Stimulated activated CD4-positive, alpha-beta T cell treated with anti-CD3 and anti-CD28 coated beads, Interleukin-1b, Interleukin-23, amount 100 ng/mL, for 1 hour (primary cell): ENCODE measurements at places on chromosomes 6 and 20.

DNA sequence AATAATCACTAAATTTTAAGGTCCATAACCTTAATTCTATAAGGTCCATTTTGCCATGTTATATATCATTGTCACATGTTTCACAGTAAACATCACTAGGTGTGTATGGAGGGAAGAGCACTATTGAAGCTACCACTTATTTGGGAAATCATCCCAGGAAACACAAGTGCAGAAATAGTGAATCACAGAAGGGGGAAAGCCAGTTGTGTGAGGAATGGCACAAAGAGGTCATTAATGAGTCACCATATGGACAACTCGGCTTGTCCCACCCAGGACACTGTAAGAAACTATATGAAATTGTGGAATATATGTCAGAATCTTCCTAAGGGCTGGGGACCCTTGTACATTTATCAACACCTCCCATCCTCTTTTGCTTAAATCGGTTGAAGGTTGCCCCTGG, 13.7 kb downstream of the BTN3A1 start:
- no peak for DNase-seq

GRCh38 chr6:3314176-3314575, 55.4 kb downstream of the PSMG4 start:
- no peak for DNase-seq

- DNase-seq, result no peak
Observed at GRCh38 chr20:48467622-48468021, 360.2 kb downstream of the PREX1 start.

DNA sequence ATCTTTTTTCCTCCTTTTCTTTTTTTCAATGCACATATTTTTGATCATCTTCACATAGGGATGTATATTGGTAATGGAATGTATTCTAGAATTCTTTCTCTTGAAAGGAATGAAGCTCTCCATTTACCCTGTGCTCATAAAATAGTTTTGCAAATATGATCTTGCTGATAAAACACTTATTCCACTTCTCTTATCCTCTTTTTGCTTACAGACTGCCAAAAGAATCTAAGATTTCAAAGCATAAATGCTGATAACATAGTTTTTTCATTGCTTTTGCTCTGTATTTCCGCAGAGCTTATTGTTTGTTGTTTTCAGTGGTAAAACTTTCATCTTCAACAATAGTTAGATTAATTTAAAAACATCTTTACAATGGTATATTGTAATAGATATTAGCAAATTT, 350.5 kb downstream of the PAX1 start:
- DNase-seq, result no peak

GRCh38 chr6:147942363-147942762, 400.3 kb upstream of the SASH1 start:
- no peak for DNase-seq

DNA sequence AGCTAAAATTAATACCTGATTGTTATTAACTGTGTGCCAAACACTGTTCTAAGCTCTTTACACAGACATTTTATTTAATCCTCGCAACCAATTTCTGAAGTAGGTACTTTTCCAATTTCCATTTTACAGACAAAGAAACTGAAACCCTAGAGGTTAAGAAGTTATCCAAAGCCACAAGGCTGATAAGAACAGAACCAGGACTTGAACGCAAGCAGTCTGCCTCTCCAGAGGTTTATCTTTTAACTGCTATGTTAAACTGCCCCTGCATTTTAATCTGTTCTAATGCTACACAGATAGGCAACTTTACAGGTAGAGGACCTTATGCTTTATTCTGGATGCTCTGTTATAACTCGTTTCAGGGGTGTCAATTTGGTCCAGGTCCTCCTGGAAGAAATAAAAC, 118.2 kb downstream of the SLC16A10 start:
- no peak for DNase-seq

GRCh38 chr6:53750052-53750650, 44.7 kb upstream of the LRRC1 start:
- no peak for DNase-seq

DNA sequence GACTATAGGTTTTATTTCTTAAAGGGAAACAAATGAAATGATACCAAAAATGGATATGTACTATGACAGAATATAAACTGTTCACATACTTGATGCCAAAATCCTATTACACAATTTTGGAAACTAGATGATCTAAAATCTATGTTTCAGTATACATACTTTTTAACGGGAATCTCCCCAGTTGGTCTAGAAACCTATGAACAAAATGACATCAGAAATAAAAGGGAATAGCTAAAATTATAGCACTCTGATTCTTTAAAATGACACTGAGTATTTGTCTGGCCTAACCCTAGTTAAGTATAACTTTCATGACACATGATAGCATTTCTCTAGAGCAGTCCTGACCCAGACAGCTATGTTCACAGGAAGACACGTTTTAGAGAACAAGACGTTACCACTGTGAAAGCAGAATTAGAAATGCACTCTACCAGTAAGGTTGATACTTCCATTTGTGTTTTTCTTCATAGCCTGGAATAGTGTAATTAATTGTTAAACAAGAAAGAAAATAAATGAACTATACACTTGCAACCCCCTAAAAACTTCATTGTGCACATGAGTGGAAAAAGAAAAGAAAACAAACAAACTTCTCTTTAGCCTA, 3.3 kb downstream of the OSER1 start:
- DNase-seq, result no peak
